ENCODE measurements at places on chromosomes 4 and X. TPM values are rescaled to one million over a fixed set of nuclear protein-coding genes. Genes with fewer than 3 reads are reported as not detected.

EXOC1L gene
- not detected for total RNA-seq

- no peak for DNase-seq
Measured at GRCh38 chr4:37721995-37722638, 35.9 kb upstream of the RELL1 start.

GRCh38 chr4:126755506-126755905 is 877.3 kb upstream of the INTU start:
- no peak for DNase-seq

ALPK1 gene
- 13.7 TPM for total RNA-seq

- DNase-seq = no peak
Measured at GRCh38 chrX:111728096-111728495, 47.1 kb downstream of the ALG13 start.

Data from activated CD8-positive, alpha-beta T cell treated with anti-CD3 and anti-CD28 coated beads for 36 hours (primary cell).